ENCODE measurements at places on chromosomes 5 and 9.

DNA sequence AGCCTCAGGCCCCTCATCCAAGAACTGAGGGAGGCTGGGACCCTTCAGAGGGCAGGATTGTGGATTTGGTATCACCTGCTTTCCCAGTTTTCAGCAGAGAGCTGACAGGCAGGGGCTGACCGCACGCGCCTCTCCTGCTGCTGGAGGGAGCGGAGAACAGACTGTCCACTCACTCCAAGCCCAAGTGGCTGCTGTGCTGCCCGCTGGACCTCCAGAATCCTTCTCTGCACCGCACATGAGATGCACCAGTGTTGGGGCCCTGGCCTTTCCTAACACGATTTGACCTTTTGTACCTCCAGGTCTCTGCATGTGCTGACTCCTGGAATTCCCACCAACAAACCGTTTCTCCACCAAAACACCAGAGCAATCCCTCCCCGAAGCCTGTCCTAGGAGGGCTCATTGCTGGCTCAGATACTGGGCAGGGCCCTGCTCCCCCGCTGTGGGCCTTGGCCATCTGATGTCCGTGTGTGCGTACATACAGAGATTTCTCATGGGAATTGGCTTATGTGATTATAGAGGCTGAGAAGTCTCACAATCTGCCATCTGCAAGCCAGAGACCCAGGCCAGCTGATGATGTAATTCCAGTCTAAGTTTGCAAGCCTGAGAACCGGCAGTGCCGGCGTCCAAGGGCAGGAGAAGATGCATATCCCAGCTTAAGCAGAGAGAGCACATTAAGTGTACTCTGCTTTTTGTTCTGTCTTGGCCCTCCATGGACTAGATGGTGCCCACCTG lies 141.7 kb downstream of the GADD45G start:
- no peak for DNase-seq

DNA sequence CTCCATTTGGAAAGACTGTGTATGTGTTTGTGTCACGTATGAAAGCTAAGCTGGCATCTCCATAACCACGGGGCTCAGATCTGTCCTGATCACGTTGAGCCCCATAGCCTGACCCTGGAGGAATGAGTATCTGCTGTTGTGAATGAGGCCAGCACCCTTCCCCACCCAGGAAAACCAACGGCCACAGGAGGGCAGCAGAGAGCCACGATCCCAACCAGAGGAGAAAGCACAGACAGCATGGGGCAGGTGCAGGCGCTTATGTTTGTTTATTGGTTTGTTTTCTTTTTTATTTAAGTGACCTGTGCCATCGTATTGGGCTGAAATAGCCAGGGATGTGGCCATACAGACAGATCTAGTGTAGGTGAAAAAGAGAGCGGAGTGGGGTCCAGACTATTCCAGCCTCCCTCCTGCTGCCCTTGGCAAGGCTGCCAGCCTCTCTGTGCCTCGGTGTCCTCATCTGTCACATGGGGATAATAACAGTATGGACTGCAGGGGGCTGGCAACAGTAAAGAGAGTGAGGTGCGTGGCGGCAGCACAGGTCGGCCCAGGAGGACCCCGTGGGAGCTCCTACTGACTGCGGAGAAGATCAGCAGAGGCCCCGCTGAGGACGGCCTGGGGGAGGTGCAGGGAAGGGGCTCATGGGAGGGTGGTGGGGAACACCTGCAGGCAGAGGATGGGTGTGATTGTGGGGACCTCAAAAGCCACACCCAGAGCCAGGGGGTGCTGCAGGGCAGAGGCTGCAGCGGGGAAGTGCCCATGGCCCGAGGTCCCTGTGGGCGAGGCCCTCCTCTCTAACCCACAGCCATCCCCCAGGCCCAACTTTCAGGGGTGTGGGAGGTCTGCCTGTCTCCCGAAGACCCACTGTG lies 12.1 kb downstream of the OR2V2 start:
- DNase-seq, result peak; percentile 90

DNA sequence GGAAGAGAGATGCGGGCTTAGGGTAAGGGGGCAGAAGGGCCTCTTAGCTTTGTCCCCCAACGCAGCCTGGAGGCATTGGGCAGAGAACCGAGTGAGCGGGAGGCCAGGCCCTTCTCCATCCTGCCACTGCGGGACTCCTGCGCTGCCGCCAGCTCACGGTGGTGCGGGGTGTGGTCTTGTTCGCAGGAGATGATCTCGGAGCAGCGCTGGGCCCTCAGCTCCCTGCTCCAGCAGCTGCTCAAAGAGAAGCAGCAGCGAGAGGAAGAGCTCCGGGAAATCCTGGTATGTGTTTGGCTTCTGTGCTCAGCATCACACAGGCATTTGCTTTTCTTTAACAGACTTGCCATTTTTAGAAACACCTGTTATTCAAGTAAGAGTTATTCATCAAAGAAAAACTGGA lies 41.3 kb downstream of the LRSAM1 start:
- DNase-seq, result no peak

DNA sequence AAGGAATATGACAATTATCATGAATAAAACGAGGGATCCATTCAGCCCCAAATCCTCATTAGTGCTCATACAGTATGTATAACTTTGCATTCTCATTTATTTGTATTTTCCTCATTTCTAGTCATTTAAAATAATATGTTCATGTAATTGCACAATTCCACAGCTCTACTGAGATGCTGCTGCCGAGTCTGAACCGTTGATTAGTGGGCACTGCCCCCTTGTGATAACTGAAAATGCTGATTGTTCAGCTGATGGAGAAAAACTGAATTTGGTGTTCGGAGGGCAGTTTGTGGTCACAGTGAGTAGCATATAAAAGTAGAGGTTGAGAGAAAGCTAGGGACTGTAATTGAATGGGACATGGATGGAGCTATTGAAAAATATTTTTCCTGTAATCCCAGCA lies 12.2 kb upstream of the GPR151 start:
- no peak for DNase-seq

DNA sequence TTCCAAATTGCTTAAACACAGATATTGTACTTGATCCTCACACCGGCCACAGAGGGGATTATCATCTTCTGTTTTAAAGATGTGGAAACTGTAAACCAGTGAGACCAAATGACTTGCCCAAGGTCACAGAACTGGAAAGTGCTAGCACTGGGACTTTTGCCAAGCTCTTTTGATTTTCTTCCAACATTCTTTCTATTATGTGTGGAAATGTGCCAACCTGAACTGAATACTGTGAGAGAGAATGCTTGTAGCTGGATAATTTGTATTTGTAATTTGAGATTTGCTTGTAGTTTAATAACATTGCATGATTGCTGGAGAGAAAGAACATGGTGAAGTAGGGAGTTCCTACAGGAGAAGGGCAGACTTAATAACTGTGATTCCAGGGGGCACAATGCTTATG lies 977.9 kb upstream of the NUDT12 start:
- DNase-seq, result no peak

DNA sequence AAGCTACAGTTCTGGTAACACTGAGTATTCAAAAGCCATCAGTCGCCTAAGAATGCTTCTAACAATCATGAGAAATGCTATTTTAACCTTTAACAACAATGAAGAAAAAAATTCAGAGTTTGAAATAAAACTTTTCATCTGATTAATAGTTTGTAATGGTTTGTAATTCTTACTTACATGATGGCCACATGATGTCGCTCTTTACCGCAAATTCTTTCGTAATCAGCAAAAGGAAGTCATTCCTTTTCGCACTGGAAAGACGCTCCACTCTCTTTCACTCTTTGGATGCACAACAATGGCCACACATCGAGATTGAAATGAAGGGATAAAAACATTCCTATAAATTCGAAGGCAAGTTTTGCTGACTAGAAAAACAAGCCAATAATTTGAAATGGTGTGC lies at the start of gene PCDHA7:
TSS of gene PCDHA7 (plus strand) at position 277 of the 400 bp plus-strand sequence. CDS start at position 392, 115 bp downstream.
- peak; percentile 18 for DNase-seq

DNA sequence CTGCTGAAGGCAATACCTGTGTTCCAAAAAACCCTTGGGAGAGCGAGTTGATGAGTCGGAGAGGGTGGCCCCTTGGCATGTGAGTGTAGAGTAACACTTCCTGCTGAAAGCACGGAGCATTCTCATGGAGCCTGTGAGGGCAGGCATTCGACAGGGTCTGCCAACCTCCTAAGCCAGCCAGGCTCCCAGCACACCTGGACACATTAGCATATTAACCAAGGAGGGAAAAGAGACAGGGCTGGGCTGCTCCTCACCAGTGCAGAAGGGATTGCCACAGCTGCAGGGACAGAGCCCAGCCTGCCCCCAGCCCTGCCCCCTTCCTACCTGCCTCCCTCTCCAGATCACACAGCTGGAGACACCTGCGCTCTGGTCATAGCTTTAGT lies 46.4 kb upstream of the SEMA4D start:
- DNase-seq, result no peak

DNA sequence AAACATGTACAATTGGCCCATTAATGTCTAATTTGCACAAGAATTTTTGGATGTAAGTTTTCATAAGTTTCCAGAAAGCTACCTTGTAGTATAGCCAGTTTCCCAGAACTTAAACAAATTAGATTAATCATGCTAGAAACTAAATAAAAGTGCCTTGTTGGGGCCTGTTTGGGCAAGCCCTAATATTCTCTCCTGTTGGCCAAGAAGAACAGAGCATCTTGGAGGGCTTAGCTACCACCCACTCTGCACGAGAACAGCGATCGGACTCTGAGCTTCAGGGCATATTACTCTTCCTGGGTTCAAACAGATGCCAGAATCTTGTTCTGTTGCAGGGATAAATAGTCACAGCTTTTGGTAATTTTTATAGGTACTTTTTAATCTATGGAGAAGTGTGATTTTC lies 88.2 kb downstream of the GAS1 start:
- no peak for DNase-seq

GRCh38 chr5:158565017-158565789 lies 534.5 kb downstream of the EBF1 start:
- DNase-seq, result no peak

GRCh38 chr5:79785983-79786382 lies 96.3 kb downstream of the CMYA5 start:
- DNase-seq, result no peak

DNA sequence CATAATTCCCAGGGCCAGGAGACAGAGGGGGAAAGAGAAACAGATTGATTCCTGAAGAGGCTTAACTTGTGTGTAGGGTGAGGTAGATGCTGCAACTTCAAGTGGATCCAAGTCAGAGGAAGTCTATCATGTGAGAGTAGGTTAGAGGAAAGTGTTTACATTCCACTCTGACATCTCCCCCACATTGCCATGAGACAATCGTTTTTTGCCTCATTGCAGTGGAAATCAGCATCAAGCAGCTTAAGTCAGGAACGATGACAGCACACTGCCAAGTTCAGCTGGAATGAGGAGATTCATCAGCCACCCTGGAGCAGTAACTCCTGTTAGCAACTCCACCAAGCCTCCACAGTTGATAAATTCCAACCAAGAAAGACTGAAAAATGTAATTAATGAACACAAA lies 689.7 kb upstream of the MEF2C start:
- DNase-seq, result no peak
